Regular cardiac myocyte (primary cell): ENCODE measurements at places on chromosomes 7 and 10. TPM values are rescaled to one million over a fixed set of nuclear protein-coding genes. Genes with fewer than 3 reads are reported as not detected.

Gene RBM20
- total RNA-seq = 0.19 and 0.85 TPM in 2 replicates

Gene PNLIPRP3
- total RNA-seq = not detected in 2 replicates

Gene ZFAND4
- total RNA-seq = 7.6 and 8.4 TPM in 2 replicates

Gene ZNRF2
- total RNA-seq = 5.4 and 10.4 TPM in 2 replicates

Gene SPDYE2
- total RNA-seq = not detected in 2 replicates

Gene ALKBH4
- 10.7 and 16.3 TPM in 2 replicates for total RNA-seq

Gene SEMA3A
- total RNA-seq = 24.5 and 81.9 TPM in 2 replicates

Gene AKR1C4
- total RNA-seq = not detected in 2 replicates

Gene PON3
- under 0.01 TPM in 2 replicates for total RNA-seq

Gene NKX2-3
- total RNA-seq = not detected in 2 replicates

Gene SYT15B
- under 0.01 and 0.28 TPM in 2 replicates for total RNA-seq

Gene OSBPL3
- 16.1 and 19.4 TPM in 2 replicates for total RNA-seq

Gene FOXI2
- not detected in 2 replicates for total RNA-seq

Gene ARPC1A
- 159 and 379 TPM in 2 replicates for total RNA-seq

Gene SLC35B4
- total RNA-seq = 13.0 and 16.5 TPM in 2 replicates

Gene FANK1
- total RNA-seq = 5.4 and 22.0 TPM in 2 replicates

Gene HTR5A
- total RNA-seq = not detected in 2 replicates

Gene CYP2E1
- 0.19 and 0.28 TPM in 2 replicates for total RNA-seq

Gene OR2A7
- not detected in 2 replicates for total RNA-seq

Gene CTNNA3
- under 0.01 TPM in 1 of 2 replicates, not detected in the other for total RNA-seq

Gene INA
- total RNA-seq = 1.1 and 1.2 TPM in 2 replicates

Gene PNLIPRP1
- not detected in 2 replicates for total RNA-seq

Gene LIPM
- total RNA-seq = not detected in 2 replicates

Gene UCMA
- not detected in 2 replicates for total RNA-seq

Gene CPA2
- not detected in 2 replicates for total RNA-seq

Gene CCDC136
- 2.9 and 7.6 TPM in 2 replicates for total RNA-seq

Gene LRRC61
- 0.85 and 0.96 TPM in 2 replicates for total RNA-seq

Gene GRID2IP
- total RNA-seq = under 0.01 TPM in 1 of 2 replicates, not detected in the other

Gene MSMB
- total RNA-seq = not detected in 2 replicates

Gene KCNMA1
- total RNA-seq = 15.5 and 20.7 TPM in 2 replicates

Gene CYP3A7
- total RNA-seq = not detected in 2 replicates

Gene OPN1SW
- not detected in 2 replicates for total RNA-seq

Gene SPDYE5
- total RNA-seq = under 0.01 TPM in 1 of 2 replicates, not detected in the other

Gene EBF3
- 11.6 and 20.5 TPM in 2 replicates for total RNA-seq

Gene CALHM3
- not detected in 2 replicates for total RNA-seq

Gene ECD
- total RNA-seq = 25.7 and 32.8 TPM in 2 replicates

Gene FAM180A
- total RNA-seq = 3.1 and 21.5 TPM in 2 replicates

Gene COA1
- total RNA-seq = 36.6 and 50.0 TPM in 2 replicates
